ENCODE measurements at places on chromosomes 7 and 10.

GRCh38 chr10:77975086-77975666, 48.6 kb upstream of the DLG5 start:
- no peak for DNase-seq

DNA sequence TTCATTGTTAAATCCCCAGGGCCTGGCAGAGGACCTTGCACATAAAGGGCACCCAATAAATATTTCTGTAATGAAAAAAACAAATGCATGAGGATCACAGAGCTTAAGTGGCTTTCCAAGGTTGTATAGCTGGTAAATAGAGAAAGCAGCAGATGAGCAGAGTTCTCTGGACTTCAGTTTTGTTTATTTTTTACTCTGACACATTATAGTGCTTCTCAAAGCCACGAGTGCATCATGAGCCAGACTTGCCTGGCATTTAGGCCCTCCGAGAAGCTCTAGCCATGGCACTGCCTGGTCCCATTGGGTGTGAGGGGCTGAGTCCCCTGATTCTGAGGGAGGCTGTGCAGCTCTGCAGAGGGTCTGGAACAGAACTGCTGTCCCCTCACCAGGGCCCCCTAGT, 87.2 kb upstream of the ZNF32 start:
- no peak for DNase-seq

DNA sequence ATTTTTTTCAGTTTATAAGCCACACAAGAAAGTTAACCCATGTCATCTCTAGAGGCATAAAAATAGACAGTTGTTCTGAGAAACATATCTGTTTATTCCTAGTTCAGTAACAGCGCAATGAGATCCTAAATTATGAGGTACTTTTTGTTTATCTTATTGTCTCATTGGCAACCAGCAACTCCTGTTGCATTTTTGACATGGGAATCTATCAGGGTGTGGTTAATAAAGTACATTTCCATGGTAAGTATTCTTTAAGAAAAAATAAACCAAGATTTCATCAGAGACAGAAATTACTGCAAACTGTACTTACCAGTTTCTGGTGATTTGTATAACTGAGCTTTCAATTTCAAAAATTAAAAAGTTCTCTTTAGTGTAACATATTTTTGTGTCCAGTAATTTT, 9.0 kb downstream of the FAS start:
- no peak for DNase-seq

DNA sequence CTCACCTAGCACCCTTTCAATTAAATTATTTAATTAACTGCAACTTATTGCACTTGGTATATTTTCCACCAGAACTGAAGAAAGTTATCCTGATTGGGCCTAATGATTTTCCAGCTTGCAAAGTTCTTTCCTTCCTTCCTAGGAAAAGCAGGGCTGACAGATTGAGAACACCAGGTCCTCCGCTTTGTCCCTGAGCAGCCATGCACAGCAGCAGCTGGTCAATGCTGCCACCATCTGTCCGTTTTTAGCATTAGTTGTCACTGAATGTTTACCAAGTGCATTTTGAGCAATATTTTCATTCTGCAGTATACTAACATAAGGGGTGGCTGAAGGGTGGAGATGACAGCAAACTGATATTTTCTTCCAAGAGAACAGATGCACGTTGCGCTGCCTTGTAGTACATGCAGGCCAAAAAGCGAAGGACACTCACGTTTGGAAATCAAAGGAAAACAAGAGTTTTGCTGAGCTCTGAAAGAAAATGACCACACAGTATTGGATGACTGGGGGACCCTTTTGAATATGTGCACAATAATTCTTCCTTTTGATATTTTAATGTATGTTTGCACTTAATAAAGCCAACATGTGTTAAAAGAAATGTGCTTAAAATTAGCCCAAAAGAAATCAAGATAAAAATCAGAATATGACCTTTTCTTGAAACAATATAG, 248.8 kb upstream of the PTN start:
- no peak for DNase-seq

GRCh38 chr10:131495892-131496291, 184.4 kb upstream of the TCERG1L start:
- DNase-seq, result no peak

DNA sequence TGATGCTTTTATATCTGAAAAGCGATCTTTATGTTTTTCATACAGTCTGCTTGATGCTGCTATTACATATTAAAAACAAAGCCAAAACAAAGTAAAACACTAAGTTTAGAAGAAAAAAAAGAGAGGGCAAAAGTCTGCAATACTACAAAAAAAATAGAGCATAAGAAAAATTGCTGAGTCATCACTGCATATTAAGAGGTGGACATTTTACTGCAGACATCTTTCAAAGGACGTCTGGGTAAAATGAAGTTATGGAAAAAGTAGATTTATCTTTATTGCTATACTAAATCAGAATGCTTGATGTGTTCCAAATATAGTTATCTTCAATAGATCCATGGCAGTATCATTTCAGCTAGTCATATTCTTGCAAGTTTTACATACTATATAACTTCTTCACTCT, 172.0 kb downstream of the MAGI2 start:
- DNase-seq, result no peak

- no peak for DNase-seq
Observed at GRCh38 chr10:78650122-78650521, 418.6 kb upstream of the ZMIZ1 start.

DNA sequence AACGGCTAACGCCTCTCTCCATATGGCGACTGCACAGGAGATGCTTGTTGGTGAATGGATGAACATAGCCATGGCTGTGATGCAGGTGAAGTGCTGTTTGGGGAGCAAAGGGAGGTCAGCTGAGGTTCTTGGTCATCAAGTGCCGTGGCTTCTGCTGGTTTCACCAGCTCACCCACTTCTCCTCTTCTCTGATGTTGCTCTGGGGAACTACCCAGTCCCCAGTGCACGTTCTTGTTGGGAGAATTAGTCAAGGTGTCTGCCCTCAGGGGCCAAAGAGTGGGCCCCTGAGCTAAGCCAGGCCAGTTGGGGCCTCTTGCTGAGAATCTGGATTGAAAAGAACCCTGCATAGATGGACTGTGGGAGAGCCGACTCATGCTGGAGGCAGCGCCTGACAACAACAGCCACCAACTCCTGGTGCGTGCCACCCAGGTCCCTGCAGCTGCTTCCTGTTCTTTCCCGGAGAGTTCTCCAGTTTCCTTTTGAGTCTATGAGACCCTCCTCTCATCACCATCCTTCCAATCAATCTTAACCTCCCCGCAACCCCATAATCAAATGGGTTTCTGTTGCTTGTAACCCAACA, 3.0 kb downstream of the BTBD16 start:
- no peak for DNase-seq

- DNase-seq, result no peak
Observed at GRCh38 chr10:127524908-127525665, 24.0 kb upstream of the NPS start.

GRCh38 chr10:127977357-127978009, 70.6 kb downstream of the PTPRE start:
- DNase-seq, result no peak

DNA sequence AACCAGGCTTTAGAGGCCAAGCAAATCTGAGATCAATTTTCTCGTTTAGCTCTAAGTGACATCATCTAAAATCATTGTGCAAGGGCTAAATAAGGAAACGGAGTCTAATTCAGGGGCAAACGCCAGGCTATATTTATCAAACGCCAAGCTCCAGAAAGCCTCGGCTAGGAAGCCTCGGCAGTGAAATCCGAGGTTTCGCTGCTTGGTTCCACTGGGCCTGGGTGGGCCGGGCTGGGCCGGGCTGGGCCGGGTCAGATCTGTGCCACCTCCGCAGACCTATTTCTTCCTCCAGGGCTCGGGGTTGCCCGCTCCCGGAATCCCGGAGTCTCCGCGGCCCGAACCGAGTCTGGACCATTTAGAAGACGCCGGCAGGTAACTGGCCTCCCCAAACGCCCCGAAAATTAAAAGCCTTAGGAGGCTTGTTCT, 459 bp upstream of the FEZF1 start:
- DNase-seq, result no peak

Measured in stimulated activated CD4-positive, alpha-beta T cell treated with anti-CD3 and anti-CD28 coated beads, Interleukin-2, amount 100 ng/mL, for 48 hours (primary cell).